ENCODE measurements at places on chromosomes 16 and 17.

DNA sequence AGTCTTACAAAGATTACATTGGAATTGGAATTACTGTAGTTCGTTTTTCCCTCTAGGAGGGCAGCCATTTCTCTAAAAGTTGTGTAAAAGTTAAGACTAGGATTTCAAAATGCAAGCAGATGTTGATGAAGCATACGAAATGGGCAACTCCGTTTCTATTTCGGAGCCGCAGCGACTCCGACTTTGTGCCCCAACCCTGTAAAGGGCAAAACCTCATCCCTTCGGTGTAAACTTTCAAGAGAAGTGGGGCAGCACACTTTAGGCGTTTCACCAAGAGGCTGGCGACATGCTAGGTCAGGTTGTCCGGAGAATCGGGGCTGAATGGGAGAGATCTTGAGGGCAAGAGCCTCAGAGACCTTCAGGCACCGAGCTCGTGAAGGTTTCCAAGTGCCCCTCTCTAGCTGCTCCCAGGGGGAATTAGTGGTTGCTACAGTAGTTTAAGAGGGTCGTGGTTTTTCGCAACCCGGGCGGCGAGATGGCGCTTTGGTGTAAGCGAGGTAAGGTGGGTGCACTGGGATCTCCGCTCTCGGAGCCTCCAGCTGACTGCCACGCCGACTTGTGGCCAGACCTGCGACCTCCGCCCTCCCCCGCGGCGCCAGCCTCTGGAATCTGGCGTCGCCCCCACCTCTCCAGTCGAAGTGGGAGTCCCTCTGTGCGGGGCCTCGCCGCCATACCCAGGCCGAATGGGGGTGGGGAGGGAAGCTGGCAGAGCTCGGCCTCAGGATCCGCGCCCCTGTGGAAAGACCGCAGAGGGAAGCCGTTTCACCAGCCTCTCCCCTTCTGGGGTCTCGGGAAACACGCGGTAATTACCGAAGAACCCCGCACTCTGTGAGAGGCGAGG is 1.0 kb upstream of the HEXIM2 start:
- DNase-seq, result peak; percentile 84

GRCh38 chr16:1159325-1159972 is 6.5 kb downstream of the CACNA1H start:
- no peak for DNase-seq

GRCh38 chr16:23710504-23710903 is 2.5 kb downstream of the ERN2 start:
- DNase-seq, result no peak

GRCh38 chr16:26005336-26005735 is 313.6 kb downstream of the HS3ST4 start:
- no peak for DNase-seq

DNA sequence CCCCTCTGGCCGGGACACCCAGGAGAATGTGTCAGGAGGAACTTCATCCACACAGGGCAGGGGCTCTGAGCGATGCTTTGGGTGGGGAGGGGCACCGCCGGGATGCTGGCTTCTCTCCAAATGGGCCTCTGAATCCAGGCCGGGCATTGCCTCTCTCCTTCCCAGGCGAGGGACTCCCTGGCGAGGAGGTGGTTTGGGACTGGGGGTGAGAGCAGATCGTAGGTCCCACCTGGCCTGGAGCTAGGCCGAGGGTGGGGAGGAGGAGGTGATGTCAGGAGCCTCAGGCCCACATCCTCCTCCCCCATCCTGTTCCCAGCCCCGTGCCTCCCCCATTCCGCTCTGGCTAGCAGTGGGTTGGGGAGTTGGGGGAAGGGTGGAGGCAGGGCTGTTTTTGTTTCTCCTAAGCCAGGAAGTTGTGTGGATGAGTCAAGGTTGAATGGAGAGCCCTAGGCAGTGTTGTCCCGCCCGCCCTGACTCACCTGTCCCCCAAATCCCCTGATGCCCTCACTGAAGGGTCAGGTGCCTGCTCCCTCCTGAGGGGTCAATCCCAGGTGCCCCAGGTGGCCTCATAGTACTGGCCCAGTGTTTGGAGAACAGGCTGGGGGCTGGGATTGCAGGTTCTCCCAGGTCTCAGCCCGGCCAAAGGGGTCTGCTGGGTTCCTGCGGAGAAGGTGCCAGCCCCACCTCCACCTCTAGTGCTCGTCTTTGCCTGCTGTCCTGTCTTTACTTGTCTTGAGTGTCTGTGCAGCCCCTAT is 2.8 kb downstream of the GRB7 start:
- no peak for DNase-seq

GRCh38 chr16:14117051-14117450 is 45.9 kb downstream of the MRTFB start:
- no peak for DNase-seq

GRCh38 chr16:67703626-67704025 is 15.5 kb downstream of the GFOD2 start:
- no peak for DNase-seq

- DNase-seq, result no peak
These were observed 34.5 kb downstream of the RBFOX3 start for GRCh38 chr17:79576333-79576732.

- DNase-seq, result no peak
These were observed 12.9 kb upstream of the ODF4 start for GRCh38 chr17:8326511-8327302.

- peak; percentile 7 for DNase-seq
These were observed 576 bp upstream of the MYO18A start for GRCh38 chr17:29180788-29181160.

GRCh38 chr17:81393684-81394376 is 1.4 kb upstream of the BAHCC1 start:
- peak; percentile 81 for DNase-seq

DNA sequence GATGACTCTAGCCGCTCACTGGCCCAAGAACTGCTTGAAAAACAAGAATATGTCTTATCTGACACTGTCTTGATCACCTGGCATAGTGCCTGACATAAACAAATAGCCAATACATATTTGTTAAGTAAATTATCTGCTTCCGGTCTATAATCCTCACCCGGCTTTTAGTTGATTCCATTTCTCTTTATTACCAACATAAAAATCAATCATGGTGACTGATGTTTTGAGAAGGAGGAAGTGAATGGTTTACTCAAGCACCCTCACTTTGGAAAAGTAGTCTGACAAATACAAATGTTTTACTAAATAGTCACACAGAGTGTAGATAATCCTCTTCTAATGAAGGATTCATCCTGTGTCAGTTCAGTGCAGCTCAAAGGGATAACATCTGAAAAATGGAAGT is 47.0 kb downstream of the SKAP1 start:
- no peak for DNase-seq

GRCh38 chr16:70576431-70577255 is 53.0 kb downstream of the SF3B3 start:
- no peak for DNase-seq

- DNase-seq, result no peak
These were observed 95.6 kb upstream of the CDYL2 start for GRCh38 chr16:80899809-80900592.

DNA sequence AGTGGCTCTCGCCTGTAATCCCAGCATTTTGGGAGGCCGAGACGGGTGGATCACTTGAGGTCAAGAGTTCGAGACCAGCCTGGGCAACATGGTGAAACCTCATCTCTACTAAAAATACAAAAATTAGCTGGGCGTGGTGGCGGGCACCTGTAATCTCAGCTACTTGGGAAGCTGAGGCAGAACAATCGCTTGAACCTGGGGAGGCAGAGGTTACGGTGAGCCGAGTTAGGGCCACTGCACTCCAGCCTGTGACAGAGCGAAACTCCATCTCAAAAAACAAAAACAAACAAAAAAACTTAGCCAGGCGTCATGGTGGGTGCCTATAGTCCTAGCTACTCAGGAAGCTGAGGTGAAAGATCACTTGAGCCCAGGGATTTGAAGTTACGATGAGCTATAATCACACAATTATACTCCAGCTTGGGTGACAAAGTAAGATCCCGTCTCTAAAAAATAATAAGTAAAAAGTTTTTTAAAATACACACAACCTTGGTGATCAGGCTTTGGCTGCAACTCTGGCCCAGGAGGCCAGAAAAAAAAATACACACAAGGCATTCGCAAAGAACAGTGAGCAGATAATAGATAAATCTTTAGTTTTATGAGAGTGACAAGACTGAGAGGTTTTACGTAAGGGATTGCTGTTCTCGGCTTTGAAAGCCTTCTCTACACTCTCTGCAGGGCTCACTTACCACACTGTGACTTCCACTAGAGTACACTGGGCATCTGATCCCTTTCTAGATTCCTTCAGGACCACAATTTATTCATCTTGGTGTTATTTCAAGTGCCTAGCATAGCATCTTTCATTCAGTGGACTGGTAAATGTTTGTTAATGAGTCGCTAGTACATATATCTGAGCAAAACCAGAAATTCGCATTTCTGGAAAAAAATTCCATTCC is 5.9 kb downstream of the GSPT1 start:
- no peak for DNase-seq

- no peak for DNase-seq
These were observed 3.5 kb downstream of the PDILT start for GRCh38 chr16:20401066-20401465.

DNA sequence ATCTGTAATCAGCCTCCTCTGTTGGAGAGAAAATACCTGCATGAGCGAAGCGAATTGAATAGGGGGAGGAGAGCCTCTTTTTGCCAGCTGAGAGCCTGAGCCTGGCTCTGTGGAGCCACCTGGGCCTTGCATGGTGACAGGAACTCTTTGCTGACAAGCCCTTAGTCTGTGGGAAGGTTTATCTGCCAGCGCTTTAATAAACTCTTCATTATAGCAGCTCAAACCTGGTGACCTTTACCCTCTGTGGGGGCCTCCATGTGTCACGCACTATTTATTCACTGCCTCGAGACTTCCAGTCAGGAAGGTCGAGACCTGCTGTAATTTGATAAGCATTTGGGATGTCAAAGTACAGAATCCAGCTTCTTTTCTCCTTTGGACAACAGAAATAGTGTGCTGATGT is 282.6 kb downstream of the CBLN1 start:
- DNase-seq, result no peak

GRCh38 chr16:59545721-59546120 is 811.6 kb upstream of the GOT2 start:
- DNase-seq, result no peak

DNA sequence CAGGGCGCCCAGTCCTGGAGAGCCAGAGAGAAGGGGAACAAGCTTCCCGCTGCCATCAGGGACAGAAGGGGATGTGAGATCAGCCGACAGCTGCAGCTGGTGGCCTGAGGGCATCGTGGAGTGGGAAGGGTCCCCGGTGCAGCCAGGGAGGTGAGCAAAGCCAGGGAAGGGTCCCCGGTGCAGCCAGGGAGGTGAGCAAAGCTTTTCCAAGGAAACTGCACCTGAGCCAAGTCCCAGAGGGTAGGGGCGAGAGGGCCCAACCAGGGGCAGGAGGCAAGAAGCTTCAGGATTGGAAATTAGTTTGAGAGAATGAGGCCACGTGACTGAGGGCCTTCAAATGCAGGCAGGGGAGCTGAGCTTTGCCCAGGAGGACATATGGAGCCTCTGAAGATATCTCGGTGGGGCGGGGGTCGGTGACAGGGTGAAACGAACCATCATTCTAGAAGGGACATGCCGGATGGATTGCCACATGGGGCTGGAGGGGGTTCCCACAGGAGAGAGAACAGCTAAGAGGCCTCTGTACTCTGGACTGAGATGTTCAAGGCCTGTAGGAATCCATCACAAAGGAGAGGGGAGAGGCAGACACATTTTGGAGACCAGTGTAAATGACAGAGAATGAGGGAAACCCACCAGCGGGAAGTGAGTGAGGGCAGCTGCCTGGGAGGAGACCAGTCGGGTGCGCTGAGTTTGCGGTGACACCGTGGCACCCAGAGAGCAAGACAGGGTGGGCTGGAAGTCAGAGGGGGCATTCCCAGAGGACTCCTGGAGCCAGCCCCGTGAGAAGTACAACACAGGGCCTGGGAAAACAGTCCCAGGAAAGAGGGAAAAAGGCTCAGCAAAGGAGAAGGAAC is 31.4 kb upstream of the RPH3AL start:
- no peak for DNase-seq

GRCh38 chr16:17899141-17899540 is 428.4 kb upstream of the XYLT1 start:
- DNase-seq, result no peak

Data from hematopoietic multipotent progenitor cell treated with erythropoietin and hydrocortisone succinate and interleukin-3 and kit ligand, for 17 days (in vitro differentiated cells).